CD8-positive, alpha-beta T cell (primary cell): ENCODE measurements at places on chromosomes 2 and 18.

DNA sequence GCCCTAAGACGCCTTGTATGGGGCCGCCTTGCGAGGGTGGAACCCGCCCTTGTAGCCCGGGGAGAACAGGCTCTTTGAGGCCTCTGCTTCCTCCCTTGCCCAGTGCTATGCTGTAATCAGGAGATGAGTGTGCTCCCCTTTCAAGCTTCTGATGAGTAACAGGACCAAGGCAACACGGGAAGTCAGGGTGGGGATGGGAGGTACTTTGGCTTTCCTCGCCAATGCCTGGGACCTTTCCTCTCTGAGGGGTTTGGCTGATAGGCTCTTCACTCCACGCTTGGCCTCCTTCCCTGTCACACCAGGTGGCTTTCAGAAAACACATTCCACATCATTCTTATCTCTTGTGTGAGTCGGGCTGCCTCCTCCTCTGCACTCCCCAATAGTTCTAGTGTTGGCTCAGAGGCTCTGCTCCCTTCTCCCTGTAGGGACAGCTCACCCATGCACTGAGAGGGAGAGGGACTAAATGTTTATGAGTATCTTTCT is 223.7 kb upstream of the TRIB2 start:
- DNase-seq: no peak

GRCh38 chr2:177611310-177611886 is 218.8 kb downstream of the AGPS start:
- no peak for DNase-seq

GRCh38 chr2:105090091-105090490 is 52.2 kb downstream of the MRPS9 start:
- no peak for DNase-seq

DNA sequence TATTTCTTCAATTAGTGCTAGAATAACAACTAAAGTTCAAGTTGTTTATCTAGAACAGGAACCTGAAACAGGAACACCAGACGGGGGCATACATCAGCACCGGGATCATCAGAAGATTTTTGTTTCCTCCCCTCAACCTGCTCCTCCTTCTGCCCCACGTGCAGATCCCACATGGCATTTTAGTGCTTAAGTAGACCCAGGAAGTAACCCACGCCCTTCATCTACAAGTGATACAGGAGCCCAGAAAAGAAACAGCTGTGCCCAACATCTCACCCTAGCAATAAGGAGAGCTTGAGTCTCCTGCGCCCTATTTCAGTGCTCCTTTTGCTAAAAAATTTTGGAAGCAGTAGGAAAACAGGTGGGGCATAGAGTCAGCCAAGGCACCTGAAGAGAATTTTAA is 5.2 kb downstream of the ZNF385B start:
- DNase-seq: no peak

DNA sequence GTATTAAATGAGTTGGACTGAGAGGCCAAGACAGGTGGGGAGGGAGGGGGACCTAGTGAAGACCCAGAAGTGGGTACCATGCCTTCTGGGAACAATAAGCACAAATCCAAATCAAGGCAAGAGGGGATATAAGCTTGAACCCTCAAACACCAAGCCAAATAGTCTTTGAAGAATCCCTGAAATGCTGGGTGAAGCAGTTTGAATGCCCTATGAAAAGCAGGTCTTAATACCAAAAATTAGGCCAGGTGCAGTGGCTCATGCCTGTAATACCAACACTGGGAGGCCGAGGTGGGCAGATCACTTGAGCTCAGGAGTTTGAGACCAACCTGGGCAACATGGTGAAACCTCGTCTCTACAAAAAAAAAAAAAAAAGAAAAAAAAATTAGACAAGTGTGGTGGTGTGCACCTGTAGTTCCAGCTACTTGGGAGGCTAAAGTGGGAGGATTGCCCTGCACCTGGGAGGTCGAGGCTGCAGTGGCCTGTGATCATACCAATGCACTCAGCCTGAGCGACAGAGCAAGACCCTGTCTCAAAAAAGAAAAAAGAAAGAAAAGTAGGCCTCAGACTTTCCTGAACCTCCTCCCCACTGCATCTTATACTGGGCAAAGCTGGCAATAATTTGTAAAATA is 3.5 kb downstream of the PCBP1 start:
- DNase-seq: no peak
